NCI-H1417 (cell line): ENCODE measurements at places on chromosomes 2 and 18.
A peak's percentile ranks its signal among the peaks of the same experiment; 100 is the strongest.

- DNase-seq, result no peak
Measured at GRCh38 chr2:118729760-118730159, 117.7 kb downstream of the EN1 start.

DNA sequence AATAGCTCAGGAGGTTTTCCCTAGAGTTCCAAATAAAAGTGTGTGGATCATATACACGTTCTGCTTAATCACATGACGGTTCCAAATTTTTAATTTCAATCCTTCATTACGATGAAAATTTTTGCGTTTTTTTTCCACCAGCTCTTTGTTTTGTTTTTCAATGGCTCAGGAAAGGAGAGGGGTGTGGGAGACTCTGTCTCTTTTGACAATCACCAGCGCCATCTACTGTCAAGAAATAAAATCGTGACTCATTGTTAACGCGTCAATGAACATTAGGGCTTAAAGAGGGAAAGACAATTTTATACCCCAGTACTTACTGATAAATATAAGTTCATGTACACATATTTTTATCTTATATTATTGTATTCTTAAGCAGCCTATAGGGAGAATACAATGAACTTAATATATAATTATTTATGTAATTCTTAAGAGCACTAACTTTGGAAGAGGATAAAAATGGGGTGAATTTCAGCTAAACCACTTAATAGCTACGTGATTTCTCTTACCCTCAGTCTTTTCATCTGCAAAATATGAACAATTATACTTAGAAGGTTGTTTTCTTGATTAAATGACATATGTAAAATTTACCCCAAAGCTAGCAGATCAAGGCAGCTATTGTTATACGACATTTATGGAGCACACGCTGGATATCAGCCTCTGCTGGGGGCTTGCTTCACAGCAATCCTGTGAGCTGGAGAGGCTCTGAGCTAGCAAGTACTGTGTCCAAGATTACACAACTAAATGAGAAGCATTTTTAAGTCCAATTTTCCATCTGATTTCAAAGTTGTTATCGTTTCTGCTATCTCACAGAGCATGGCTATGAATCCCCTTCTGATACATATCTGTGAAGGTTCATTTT is 47.4 kb upstream of the RMDN2 start:
- peak; percentile 89 for DNase-seq

- DNase-seq, result no peak
Measured at GRCh38 chr2:137255990-137256389, 490.6 kb downstream of the THSD7B start.

DNA sequence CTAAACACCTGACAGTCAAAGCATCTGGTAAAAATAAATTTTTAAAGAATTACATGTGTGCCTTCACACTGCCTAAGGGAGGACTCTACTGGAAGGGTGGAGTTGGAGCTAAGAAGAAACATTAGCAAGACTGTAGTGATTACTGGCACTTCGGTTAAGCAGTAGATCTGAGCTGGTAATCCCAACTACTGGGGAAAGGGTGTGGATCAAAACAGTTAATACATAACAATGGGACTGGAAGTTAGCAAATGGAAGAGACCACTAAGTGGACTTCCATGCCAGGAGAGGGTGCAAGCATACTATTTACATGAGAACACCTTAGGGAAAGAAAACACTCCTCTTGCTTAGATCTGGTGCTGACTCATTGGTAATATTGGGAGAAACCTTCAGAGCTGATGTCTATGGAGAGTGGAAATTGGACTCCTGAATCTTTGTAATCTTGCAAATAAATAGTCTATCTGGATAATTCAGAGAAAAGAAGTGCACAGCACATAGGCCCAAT is 519.6 kb upstream of the LINC00305 start:
- DNase-seq, result no peak

- no peak for DNase-seq
Measured at GRCh38 chr18:31268985-31269406, 49.0 kb upstream of the DSG1 start.

- DNase-seq, result no peak
Measured at GRCh38 chr18:36441426-36442240, 144.1 kb downstream of the FHOD3 start.

DNA sequence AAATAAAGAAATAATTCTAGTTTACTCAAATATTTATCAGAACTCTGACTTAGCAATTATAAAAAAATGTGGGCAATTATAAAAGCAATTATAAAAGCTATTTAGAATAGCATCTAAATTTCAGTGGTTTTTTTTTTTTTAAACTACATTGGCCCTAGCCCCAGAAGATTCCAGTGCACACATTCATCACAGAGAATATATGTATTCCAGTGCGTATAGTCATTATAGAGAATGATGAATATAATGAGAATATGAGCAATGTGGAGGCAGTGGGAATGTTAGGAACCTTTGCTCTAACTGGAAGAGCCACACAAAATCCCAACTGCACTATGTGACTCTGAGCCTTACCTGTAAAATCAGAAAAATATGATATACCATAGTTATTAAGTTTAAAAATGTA is 10.5 kb downstream of the MAP3K2 start:
- DNase-seq, result no peak

DNA sequence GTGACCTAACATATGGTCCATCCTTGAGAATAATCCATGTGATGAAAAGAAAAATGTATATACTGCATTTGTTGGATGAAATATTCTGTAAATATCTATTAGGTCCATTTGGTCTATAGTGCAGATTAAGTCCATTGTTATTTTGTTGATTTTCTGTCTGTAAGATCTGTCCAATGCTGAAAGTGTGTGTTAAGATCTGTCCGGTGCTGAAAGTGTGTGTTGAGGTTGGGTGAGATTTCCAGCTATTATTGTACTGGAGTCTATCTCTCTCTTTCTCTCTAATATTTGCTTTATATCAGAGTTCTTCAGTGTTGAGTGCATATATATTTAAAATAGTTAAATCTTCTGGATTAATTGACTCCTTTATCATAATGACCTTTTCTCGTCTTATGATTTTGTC is 828.8 kb upstream of the CRIM1 start:
- no peak for DNase-seq

DNA sequence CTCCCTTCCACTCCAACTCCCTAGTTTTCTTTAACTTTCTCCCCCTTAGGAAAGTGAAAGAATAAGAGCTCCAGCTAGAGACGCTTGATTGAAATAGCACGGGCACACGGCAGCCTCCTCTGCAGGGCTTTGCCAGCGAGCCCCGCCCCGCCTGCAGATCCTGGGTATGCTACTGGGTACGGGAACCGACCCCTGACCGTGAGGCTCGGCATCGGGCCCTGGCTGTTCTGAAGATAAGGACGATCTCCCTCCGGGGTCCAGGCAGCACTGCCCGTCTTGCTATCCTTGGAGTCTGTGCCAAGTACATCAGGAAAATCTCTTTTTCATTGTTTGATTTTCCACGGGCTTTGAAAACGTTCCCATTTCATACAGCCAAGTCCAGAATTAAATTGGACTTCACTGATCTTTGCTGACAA is 284.5 kb downstream of the MTX2 start:
- DNase-seq, result peak; percentile 82

DNA sequence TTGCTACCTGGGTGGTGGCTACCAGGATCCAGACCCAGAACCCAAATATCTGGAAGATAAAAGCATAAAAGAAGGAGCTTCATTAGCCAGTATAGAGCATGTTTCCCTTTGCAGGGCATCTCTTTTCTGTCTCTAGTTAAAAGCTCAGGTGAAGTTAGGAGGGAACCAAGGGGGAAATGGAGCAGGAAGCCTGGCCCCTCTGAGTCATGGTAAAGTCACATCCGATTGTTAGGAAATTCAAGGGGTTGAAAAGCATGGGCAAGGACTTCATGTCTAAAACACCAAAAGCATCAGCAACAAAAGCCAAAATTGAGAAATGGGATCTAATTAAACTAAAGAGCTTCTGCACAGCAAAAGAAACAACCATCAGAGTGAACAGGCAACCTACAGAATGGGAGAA is 126.9 kb downstream of the RPIA start:
- no peak for DNase-seq

DNA sequence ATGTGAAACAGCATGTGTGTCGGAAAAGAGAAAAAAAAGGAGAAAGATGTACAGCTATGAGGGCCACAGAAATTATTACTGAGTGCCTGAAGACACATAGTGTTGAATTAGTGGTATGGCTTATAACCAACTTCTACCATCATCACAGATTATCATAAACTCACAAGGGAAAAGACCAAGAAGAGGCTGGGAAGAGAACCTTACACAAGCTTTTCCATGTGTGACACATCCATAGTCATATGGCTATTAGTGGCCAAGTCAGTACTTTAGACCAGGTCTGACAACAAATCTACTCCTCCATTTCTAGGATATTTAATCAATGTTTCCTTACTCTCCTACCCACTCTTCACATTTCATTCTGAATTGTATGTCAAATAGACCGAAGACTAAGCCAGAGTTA is 3.5 kb upstream of the GALNT5 start:
- DNase-seq, result no peak

DNA sequence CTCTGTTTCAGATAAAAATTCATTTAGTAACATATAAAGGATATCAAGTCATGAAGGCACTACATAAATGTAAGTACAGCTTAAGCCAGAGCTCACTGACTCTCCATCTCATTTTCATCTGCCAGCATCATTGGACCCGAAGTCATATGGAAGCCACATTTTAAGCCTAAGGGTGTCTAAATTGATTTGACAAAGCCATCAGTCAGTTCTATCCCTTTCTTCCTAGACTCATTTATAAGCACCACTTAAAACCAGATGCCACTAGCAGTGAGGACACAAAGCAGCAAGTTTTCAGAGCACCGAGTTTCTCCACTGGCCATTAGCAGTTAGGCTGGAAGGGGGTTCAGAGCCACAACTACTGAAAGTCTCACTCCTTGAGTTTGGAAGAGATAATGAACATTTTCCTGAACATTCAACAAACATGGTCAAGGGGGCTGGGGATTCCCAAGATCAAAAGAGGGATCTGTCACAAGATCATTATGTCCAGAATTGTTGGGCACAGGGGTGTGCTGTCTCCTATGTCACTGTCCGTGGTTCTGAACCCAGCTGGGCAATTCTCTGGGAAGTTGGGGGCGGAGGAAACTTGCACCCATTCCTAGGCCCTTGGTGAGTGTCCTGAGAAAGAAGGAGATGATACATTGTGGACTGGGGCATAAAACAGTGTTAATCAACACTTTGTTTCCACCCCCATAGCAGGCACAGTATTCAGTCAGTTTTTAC is 158.5 kb upstream of the LMAN1 start:
- DNase-seq, result no peak

DNA sequence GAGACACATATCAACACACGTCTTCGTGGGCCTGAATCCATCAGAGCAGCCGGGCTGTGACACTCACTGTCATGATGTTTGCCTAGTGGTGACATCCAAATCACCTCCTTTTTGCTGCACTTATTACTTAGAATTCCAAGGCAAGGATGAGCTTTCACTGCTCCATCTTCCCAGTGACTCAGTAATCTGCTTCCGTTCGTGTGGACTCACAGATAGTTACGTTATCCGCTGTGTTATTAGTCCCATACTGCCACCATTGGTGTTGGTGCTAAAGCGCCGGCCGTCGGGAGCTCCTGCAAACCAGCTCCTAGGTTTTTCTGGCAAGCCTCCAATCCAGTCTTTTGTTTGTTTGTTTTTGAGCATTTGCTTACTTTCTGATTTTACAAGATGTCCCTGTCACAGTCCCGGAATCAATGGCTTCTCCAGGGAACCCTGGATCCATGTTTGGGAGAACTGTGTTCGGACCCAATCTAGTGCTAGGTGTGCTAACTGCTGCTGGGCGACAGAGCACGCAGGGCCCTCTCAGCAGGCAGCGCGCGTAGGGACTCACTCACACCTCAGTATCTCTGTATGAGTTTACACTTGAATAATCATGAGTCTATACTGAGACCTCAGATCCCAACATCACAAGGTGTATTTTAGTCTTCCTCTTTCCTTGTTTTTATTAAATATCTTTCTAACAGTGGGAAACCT is 42.6 kb downstream of the HDAC4 start:
- peak; percentile 6 for DNase-seq

GRCh38 chr2:131724019-131724418 is 196.3 kb downstream of the CCDC74A start:
- no peak for DNase-seq

DNA sequence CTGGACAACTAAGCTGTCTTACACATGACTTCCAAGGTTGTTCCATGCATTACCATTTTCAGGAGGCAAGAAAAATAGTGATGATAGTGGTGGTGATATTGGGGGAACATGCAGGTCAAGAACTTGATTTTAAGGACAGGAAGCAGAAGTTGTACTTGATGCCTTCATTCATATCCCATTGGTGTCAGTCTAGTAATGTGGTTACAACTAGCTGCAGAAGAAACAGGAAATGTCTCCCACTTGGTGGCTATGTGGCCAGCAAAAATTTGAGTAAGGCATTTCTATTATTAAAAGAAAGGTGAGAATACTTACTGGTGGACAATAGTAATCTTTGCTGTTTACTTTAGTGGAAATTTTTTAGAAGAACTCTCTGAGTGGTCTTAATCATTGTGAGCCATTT is 103.4 kb downstream of the ALMS1 start:
- DNase-seq, result no peak

DNA sequence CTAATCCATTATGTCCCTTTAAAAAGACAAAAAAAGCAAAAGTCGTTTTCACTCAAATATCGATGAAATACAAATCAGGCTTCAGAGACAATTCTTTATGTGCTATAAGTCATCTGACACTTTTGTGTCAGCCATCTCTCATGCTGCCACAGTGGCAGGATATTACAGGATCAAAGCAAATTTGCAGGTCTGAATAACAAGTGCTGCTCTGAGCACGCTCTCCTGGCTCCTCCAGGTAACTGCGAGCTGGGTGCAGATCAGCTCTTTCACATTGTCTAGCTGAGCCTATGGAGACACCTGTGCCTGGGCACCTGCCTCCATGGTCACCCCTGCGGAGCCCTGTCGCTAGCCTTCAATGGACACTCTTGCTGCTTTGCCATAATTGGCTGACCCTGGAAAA is 250.2 kb upstream of the RAB12 start:
- DNase-seq, result no peak

DNA sequence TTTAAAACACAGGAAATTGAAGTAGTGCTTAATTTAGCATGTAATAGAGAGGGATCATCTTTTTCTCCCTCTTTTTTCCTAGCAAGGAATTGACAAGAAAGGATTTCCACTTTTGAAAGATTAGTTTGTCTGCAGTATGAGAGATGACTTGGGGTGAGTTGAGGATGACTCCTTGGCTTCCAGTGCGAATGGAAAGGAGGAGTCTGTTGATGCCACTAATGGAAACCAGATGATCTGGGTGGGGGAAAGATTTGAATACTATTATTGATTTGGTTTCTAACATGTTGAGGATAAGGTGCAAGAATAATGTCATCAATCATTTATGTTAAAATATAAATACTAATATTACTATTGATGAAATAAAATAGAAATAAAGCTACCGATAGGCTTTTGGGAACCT is 205.4 kb downstream of the PPP1R1C start:
- no peak for DNase-seq

DNA sequence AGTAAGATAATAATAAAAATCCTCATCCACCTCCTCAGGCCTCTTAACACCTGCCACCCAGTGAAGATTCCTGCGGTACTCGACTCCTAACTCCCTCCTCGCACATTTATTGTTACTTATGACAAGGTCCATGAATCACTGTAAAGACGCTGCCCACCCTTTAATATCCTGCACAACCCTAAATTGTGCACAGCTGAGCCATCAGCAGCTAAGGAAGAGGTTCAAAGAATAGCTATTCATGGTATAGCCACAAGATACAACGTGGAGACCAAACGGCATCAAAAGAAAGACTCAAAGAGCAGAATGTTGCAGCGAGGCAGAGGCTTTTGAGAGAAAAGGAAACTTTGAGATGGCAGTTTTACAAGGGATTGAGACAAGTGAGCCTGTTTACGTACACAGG is 266.3 kb downstream of the SATB2 start:
- no peak for DNase-seq
